Activated CD4-positive, alpha-beta T cell treated with anti-CD3 and anti-CD28 coated beads, Interleukin-2, Interleukin-6, amounts not matched to agents 100 ng/mL and 50 ng/mL, durations not matched to agents 16 hours and 8 hours (primary cell): ENCODE measurements at places on chromosomes 12 and 14.

DNA sequence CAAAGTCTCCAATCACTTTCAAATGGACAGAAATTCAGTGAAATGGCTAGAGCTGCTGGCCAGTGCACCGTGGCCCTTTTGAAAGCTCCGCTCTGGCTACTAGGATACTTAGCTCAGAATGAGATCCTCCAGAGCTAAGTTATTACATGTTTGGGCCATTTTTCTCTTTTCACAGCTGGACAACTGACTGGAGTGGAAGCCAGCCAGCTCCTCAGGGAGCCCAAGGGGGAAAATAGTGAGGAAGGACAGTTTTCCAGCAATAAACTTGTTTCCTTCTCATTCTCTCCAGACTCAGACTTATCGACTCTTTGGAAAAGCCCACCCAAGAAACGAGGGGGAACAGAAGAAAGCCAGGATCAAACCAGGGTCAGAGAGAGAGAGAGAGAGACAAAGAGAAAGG lies 266.0 kb downstream of the KSR2 start:
- DNase-seq = no peak

DNA sequence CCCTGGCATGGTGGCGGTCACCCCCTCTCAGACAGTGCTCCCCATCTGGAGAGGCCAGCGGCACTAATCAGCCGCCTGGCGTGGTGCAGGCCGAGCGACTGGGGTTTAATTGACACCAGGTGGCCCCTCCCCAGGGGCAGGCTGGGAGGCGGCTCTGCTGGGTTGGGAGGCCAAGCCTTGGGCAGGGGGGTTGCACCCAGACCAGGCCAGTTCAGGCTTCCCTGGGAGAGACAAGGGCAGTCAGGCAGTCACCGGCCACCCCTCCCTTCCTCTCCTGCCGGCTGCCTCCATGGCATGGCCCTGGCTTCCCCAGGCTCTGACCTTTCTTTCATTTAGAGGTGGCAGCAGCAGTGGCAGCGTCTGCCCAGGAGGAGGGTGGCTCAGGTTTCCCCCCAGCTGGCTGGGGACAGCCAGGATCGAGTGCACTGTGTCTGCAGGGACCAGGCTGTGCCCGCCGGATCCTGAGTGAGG lies 78.1 kb upstream of the NOS1 start:
- DNase-seq = no peak

- DNase-seq = no peak
Observed at GRCh38 chr12:19856389-19856788, 417.1 kb downstream of the AEBP2 start.

- no peak for DNase-seq
Observed at GRCh38 chr12:30696103-30696408, 387 bp upstream of the IPO8 start.

DNA sequence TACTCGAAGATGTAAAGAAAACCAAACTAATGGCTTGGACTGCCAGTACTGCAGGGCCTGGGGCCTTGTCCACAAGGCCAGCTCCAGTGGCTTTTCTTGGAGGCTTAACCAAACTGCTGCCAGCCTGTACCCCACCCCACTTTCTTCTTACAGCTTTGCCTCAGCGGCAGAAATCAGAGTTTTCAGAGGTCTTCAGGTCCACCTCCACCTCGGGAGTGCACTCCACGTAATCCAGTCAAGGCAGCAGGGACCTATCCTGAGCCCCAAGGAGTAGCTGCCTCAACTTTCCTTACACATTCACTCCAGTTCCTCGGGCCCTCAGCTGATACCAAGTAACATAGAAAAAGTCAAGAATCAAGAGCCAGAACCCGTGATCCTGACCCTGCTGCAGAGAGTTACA lies 19.6 kb downstream of the PRMT8 start:
- DNase-seq = no peak

GRCh38 chr12:27469176-27469736 lies 22.7 kb downstream of the SMCO2 start:
- no peak for DNase-seq

DNA sequence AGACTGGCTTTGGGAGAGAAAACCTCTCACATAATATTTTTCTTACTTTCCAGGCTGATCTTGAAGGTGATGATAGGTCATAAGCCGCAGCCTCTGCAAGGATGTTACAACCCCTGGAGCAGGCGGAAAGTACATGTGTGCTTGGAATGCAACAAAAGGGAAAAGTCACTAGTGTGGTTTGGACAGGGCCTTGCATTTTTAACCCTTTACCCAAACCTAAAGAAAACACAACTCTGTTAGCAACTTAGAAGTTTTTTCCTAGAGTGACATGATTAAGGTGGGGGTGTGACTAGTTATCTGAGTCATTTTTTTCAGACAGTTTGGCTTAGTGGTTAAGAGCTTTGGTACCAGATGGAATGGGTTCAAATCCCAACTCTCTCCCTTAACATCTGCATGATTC lies 97.0 kb downstream of the TMEM30B start:
- DNase-seq = no peak

DNA sequence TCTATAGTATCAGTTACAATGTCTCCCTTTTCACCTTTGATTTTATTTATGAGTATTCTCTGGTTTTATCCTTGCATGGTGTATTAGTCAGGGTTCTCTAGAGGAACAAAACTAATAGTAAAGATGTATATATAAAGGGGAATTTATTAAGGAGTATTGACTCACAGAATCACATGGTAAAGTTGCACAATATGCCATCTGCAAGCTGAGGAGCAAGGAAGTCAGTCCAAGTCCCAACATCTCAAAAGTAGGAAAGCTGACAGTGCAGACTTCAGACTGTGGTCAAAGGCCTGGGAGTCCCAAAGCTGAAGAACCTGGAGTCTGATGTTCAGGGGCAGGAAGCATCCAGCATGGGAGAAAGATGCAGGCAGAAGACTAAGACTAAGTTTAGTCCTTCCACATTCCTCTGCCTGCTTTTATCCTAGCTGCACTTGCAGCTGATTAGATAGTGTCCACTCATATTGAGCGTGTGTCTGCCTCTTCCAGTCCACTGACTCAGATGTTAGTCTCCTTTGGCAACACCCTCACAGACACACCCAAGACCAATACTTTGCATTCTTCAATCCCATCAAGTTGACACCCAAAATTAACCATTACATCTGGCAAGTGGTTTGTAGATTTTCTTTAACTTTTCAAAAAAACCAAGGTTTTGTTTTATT lies 308.0 kb upstream of the LMO3 start:
- no peak for DNase-seq

- DNase-seq = peak; percentile 65
Observed at GRCh38 chr12:57452937-57453509, 2.1 kb upstream of the INHBE start.

GRCh38 chr12:125092108-125092871 lies 27.1 kb downstream of the AACS start:
- DNase-seq = no peak

- DNase-seq = no peak
Observed at GRCh38 chr12:96248136-96248931, 54.2 kb downstream of the ELK3 start.

GRCh38 chr12:111785651-111786050 lies 18.9 kb downstream of the ALDH2 start:
- DNase-seq = no peak

DNA sequence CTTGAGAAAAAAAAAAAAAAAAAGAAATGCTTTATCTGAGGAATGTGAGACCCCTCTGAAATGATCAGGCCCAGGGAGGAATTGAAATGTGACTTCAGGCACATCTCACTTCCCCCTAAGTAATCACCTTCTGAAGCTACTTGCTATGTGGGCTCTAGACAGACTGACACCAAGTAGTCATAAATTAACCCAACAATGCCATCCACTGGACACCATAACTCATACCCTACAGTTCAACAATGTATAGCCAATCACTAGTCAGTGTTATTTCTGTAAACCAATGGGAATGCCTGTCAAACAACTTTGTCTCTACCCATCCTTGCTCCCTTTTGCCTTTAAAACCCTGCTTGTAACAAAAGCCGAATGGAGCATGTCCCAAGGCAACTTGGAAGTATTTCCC lies 182.7 kb upstream of the TMPO start:
- DNase-seq = no peak

DNA sequence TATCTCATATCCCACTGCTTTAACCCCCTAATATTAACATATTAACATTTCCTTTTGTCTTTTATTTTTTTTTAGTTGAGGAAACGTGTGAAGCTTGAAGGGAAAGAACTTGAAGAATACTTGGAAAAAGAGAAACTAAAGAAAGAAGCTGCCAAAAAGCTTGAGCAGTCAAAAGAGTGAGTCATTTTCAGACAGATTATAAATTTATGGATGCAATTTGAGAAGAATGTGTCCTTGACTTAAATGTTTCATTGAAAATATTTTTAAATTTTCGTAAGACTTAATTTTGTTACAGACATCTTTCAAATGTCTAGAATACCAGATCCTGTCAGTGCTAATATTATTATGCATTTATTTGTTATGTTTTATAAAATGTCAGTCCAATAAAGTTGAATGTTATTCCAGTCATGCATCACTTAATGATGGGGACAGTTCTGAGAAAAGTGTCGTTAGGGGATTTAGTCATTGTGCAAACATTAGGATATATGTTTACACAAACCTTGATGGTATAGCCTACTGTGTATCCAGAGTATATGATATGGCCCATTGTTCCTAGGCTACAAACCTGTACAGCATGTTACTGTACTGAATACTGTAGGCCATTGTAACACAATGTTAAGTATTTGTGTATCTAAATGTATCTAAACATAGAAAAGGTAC lies 32.6 kb downstream of the CPSF2 start:
- DNase-seq = no peak

DNA sequence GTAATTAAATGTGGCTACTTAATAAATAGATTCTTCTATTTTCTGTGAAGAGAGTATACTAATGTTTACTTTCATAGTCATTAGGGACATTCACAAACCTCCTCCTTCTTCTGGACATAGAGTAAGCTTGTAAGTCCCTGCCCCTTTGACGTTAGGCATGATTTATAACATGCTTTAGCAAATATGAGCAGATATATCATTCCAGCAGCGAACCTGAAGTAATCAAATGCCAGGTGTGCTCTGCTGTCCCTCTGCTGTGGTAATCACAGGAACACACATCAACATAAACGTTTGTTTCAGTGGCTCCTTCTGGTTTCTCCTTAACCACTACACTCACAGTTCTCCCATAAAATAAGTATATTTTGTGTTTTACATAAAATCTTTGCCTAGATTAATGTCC lies 961.8 kb downstream of the FLRT2 start:
- no peak for DNase-seq

- no peak for DNase-seq
Observed at GRCh38 chr12:510071-510825, 50.5 kb downstream of the B4GALNT3 start.

DNA sequence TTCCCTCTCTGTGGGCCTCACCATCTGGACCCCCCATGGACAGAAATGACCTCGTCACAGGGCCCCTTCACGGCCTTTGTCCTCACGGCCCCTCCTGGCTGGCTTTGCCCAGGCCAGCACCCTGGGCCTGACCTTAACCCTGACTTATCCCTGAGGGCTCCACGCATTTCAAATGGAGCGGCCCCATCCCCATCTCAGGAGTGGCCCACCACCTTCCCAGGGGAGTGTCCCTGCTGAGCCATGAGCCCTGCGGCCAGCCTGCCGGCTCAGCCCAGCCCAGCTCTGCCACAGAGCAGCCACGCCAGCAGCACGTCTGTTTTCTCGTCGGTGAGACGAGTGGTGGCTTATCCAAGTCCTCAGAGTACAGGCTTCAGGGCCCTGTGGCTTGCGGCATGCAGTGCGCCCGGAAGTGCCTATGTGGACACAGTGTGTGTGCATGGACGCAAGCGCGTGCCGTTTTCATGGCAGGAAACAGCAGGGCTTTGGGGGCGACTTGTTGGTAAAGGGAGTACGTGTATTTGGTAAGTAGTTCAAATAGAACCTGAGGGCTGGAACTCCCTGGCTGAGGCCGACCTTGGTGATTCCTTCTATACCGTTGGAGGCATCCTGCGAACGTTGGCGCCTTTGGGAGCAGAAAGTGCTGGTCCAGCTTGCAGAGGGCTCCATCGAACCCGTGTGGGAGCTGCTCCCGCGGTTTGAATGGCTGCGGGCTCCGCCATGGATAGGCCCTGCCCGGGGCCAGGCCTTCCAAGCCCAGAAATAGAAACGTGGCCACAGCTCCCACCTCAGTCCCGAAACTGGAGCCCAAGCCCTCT lies 52.1 kb downstream of the LRCOL1 start:
- DNase-seq = no peak

DNA sequence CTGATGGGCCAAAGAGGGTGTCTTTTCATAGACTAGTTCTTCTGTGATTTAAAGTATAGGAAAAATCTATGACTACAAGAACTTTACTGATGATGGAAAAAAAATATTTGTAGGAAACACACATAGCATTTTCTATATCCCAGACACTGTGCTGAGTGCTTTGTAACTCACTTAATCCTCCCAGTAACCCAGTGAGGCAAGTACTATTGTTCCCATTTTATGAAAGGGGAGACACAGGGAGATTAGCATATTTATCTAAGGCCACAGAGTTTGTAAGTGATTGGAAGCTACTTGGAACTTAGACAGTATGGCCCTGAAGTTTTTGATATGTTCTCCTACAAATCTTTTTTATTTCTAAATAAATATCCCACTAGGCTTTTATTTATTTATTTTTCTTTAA lies 19.9 kb downstream of the PRPF39 start:
- DNase-seq = no peak

- DNase-seq = no peak
Observed at GRCh38 chr12:109074866-109075265, 18.4 kb downstream of the ALKBH2 start.

DNA sequence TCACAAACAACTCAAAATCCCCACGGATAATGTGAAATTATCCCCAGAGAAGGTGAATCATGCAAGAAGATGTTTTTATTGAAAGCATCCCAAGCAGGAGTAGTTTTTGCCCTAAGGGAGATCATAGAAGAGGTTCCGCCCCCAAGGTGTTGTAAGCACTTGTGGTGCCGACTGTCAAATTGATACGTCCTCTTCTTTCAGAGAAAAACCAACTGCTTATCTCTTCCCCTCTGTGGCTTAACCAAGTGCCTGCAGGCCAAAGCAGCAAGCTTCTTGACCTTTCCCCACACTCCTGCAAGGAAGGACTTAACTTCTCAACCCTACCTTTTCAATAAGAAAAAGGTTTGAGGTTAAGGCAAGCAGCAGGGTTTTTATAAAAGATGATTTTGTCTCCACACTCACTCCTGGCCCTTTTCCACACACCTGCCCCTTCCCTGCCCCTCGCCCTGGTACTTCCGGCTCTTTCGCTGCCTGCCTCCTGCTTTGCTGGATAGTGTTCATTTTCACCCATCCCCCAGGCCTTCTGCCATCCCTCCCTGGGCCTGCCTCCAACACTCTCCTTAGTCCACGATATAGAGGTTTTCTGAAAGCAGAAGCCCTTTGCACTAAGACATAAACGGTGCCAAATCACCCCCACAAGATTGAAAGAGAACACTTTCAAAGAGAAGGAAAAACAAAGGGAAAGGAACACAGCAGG lies 114.5 kb downstream of the EGLN3 start:
- DNase-seq = no peak

GRCh38 chr14:102272392-102272791 lies 32.6 kb downstream of the MOK start:
- DNase-seq = peak; percentile 21

DNA sequence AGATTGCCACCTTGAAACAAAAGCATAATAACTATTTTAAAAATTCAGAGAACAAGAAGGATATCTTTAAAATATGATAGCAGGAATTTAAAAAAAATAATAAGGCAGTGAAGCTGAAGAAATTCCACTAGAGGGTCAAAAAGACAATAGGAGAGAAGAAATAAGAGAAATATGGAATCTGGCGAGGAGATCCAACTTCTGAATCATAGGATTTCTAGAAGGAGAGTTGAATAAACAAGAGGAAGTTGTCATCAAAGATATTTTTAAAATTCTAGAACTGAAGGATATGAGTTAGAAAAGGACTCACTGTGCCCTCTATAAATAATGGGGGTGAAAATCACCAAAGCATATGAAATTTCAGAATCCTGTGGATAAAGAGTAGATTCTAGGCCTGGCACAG lies 26.8 kb upstream of the TOMM20L start:
- no peak for DNase-seq
